ENCODE measurements at places on chromosomes 7 and 10. TPM values are rescaled to one million over a fixed set of nuclear protein-coding genes. Genes with fewer than 3 reads are reported as not detected.

GRCh38 chr10:117662126-117662525, 119.6 kb downstream of the EMX2 start:
- DNase-seq, result no peak

DNA sequence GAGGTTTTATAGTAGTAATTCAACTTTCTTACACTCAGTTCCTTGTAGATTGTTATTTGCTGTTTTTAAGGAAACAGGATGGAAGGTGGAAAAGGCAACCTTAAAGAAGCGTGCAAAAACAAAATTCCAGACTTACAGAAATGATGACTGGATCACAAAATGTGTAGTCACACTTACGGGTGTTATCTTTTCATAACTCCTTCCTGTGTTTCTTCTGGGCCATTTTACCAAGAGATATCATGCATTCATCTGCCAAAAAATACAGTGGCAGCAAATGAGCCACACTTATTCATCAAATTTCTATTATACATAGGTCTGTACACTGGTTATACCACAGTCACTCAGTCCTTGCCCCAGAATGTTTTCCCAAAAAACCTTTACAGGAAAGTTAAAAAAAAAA, 94.3 kb upstream of the IL6 start:
- no peak for DNase-seq

- no peak for DNase-seq
Observed at GRCh38 chr7:150980663-150981062, 2.5 kb upstream of the KCNH2 start.

Gene ANXA8
- total RNA-seq, result 94.1 TPM

GRCh38 chr10:110002801-110003523, 4.8 kb upstream of the ADD3 start:
- no peak for DNase-seq

Gene ACHE
- total RNA-seq, result not detected
